HTR-8/SVneo (cell line): ENCODE measurements at places on chromosomes 2 and 18.
A peak's percentile ranks its signal among the peaks of the same experiment; 100 is the strongest.

GRCh38 chr2:231928901-231929725, 2.9 kb upstream of the NPPC start:
- DNase-seq: no peak

GRCh38 chr2:141782574-141782973, 348.2 kb downstream of the LRP1B start:
- DNase-seq: no peak

DNA sequence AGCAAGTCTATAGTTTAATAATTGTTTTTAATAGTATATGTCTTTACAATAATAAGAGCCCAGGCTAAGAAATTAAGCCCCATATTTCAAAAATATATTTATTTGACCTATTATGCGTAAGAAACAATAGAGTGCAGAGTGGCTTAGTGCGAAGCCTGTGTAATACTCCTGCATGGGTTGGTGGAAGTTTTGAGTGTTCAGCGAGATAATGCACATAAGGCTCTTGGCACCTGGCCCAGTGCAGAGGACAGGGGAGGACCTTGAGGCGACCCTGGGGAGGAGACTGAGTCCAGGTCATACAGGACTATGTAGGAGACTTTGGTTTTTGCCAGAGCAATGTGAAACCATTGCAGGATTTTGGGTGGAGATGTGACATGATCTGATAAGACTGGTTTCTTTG, 132.4 kb upstream of the ST6GAL2 start:
- no peak for DNase-seq

DNA sequence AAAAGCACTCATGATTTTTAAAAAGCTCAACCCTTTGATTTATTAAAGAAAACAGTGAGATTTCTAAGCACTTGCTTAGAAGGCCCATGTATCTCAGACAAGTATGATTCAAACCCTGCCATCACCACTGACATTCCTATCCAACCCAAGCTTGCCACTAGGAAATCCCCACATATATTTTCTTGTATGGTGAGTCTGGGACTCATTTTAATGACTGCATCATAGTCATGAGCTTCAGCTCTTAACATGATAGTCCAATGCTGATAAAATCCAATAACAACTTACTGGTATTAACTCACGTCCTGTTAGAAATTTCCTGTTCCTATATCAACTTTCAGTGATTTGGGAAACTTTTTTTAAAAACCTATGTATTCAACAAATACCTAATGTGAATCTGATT, 39.4 kb upstream of the NCKAP5 start:
- DNase-seq: no peak

- DNase-seq: no peak
Observed at GRCh38 chr18:60339018-60339417, 33.6 kb downstream of the MC4R start.

GRCh38 chr2:207633686-207634085, 8.5 kb upstream of the METTL21A start:
- no peak for DNase-seq

DNA sequence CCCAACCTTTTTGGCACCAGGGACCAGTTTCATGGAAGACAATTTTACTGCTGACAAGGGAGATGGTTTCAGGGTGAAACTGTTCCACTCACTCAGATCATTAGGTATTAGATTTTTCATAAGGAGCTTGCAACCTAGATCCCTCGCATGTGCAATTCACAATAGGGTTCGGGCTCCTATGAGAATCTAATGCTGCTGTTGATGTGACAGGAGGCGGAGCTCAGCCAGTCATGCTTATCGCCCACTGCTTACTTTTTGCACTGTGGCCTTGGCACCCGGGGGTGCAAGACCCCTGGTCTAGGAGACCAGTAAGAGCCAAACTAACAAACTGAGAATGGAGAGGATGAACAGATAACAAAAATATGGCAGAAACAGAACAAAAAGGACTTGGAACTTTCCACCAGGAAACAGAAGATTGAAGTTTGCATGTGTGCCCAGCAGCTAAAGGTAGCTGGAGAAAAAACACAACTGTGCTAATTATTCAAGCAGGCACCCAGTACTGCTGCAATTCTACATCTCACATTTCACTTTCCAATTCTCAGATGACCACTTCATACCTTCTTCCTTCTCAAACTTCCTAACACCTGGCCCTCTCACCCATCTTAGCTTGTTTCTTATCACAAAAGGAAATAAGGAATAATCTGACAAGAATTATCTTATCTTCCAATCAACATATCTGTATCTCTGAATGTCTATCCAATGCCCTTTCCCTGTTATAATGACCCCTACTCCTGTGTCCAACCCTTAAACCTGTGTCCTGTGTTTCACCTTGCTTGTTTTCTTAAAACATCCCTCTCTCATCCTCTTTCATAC, 24.8 kb downstream of the SP3 start:
- no peak for DNase-seq

- DNase-seq: no peak
Observed at GRCh38 chr2:233081731-233082221, 21.6 kb downstream of the INPP5D start.

DNA sequence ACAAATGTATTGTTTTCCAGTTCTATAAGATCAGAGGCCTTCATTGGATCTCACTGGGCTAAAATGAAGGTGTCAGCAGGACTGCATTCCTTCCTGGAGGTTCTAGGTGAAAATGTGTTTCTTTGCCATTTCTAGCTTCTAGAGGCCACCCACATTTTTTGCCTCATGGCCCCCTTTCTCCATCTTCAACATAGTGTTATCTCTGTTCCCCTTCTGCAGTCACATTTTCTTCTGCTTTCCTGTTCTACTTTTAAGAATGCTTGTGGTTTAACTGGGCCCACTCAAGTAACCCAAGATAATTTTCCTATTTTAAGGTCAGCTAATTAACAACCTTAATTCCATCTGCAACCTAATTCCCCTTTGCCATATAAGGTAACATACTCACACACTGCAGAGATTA, 36.1 kb downstream of the METTL21A start:
- DNase-seq: no peak

DNA sequence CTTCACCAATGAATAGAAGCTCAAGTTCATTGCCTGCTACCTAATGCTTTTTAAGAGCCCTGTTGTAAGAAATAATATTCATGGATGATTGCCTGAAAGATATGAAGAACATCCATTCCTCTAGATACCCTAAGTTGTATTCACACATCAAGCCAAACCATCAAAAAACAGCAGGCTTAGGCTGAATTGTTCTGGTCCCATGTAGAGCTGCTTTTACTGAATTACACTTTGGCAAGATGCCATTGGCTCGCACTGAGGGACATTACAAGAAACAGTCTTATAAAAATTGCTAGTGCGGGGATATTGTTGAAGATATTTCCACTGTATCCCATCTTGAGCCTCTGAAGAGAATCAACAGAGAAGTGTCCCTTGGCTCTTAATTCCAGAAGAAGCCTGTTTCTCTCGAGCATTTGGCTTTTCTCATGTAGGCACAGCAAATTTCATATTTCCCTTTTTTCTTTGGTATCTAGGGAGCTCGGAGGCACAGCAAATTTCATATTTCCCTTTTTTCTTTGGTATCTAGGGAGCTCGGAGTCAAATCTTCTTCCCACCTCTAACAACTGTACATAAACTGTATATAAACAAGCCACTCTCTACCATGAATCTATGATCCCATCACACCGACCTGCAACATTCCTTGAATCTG, 107.5 kb downstream of the COLEC12 start:
- DNase-seq: no peak

DNA sequence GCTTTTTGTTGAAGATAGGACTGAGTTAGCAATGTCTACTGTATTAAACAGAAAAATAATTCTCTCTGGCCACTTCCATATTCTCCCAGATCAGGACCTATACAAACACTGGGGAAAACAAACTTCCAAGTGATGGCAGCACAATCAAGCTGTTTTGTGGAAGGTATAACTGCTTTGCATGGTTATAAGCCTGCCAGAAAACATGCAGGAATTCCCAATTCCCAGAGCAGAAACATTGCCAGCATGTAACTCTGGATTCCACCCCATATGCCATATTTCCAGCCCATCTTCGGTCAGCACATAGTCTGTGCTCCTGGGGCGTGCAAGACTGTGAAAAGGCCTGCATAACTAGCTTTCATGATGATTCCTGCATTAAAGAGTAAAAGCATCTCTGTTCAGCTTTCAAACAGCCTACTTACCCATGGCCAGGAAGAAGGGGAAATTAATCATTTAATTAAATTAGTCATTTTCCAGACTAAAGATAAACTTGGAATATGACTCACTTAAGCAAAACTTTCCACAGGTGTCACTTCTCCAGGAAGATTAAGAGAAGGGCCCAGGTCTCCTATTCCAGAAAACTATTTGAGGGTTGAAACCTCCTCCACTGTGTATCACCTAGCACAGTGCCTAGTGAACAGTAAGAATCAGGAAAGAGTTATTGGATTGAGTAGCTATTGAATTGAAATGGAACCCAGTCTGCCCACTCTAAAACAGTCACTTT, 280.5 kb downstream of the NRXN1 start:
- no peak for DNase-seq

DNA sequence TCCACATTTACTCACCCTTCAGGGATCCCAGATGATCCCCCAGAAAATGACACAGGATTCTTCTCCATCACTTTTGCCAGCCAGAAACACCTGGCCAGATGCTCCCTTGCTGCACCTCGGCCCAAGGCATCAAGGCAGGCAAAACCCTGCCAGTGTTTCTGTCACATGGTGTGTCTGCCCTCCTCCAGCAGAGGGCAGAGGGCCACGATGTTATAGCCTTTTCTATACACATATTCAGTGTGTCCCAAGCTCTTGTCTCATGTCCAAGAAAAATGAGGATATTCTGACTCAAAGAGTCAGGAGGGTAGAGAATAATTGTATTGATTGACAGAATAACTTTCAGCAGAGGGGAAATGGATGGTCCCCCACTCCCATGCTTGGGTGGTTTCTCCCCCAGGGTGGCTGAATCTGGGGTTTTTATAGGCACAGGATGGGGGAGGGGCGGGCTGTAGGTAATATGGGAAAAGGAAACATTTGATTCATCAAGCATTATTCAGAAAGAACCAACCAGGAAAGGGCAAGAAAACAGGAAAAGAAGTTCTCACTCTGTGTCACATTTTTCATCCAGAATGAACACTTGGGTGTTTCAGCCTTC, 933.9 kb downstream of the TRIB2 start:
- DNase-seq: no peak

- DNase-seq: no peak
Observed at GRCh38 chr2:85699325-85699724, 5.2 kb downstream of the GNLY start.

DNA sequence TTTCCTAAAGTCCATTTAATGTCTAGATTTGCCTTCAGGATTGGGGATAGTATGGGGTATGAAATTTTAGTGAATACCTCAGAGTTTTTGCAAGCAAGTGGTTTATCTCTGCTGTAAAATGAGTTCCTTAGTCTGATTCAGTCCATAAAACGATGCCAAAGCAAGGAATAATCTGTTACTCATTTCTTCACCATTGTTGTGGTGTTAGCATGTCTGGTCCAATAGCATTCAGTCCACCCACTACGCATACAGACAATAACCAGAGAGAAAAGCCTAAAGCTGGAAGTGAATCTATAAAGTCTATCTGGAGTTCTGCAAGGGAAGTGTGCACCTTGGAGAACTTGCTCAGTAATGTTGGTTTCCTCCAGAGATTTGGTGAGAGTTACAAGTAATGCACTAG, 12.9 kb upstream of the DPP4 start:
- DNase-seq: no peak

- no peak for DNase-seq
Observed at GRCh38 chr2:134586326-134586965, 132.4 kb downstream of the TMEM163 start.

DNA sequence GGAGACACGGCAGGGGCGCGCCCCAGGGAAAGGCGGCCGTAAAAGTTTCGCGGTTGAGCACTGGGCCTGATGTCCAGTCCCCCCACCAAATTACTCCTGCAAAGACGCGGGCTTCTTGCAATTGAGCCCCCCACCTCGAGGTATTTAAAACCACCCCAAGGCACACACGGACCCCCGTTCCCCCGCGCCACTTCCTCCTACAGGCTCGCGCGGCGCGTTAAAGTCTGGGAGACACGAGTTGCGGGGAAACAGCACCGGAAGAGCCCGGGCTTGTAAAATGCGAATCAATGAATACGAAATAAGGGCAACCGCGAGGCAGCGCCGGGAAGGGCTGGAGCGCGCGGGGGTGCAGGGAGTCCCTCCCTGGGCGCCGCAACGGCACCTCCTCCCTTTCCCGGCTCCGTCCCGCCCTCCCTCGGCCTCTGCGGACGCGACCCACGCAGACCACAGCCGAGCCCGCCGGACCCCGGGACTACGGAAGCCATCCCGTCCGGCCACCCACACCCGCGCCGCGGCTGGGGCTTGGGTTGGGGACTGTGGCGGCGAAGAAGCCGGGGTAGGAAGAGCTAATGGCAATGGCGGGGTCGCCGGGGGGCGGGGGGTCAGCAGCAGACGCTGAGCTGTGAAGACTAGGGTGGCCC, 918 bp upstream of the NETO1 start:
- no peak for DNase-seq

- DNase-seq: peak; percentile 67
Observed at GRCh38 chr2:56741601-56742102, 557.9 kb downstream of the CCDC85A start.

DNA sequence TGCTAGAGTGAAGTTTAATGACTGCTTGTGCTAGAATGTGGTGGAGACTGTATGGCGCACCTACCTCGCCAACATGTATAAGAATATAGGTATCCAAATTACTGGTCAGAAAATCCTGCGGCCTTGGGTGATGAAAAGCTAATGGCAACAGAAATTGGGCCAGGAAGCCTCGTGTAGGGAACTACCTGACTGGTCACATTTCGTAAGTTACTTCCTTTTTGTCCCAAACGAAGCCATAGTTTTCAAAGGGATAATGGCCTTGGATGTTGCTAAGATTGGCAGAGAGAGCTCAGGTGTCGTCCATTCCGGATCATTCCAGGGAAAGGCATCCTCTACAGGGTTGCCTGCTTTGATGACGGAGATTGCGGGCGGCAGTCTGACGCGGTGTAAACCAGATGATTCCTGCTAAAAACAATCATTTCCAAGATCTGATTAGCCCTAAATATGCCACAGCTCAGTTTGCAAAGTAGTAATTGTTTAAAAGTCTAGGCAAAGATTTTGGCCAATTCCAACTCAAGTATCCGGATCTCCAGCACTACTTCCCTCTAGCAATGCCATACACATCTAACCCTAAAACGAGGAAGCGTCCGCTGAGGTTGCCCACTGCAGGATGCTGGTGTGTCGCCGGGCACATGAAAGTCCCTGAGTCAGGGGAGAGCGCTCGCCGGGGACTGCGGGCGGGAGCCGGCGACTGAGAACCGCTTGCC, 708 bp upstream of the MALT1 start:
- DNase-seq: no peak

DNA sequence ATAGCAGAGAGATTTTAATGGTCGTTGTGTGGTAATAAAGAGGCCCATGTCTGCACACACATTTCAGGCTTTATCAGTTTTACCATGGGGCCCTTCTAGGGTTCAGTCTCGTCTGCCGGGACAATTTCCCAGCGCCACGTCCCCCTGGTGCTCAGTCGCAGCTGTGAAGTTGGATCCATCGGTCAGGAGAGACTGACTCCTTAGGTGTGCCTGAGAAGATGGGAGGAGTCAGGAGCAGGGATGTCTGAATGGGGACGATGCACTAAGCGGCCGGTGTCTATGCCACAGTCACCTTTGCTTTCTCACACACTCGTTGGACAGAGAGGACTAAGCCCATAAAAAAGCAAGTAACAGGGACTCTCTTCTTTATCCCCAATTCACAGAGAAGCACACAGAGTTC, 71.4 kb downstream of the TWIST2 start:
- no peak for DNase-seq
